ENCODE measurements at places on chromosomes 1 and 21.
A peak's percentile ranks its signal among the peaks of the same experiment; 100 is the strongest.

DNA sequence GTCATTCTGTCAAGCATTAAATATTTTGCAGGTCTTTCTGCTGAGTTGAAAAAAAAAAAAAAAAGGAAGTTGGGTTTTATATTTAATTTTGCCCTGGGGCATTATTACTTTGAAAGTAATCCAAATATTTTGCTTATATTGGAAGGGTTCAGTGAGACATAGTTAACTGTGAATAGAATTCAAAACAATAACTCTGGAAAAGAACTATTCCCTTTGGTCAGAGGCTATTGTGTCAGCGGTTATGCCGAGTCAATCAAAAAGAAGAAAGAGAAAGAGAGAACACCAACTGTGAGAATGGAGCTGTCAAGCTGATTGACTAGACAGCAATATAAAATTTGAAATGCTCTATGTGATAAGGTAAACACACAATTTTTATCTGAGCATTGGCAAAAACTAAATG lies 761.7 kb downstream of the ADGRL2 start:
- DNase-seq: no peak

DNA sequence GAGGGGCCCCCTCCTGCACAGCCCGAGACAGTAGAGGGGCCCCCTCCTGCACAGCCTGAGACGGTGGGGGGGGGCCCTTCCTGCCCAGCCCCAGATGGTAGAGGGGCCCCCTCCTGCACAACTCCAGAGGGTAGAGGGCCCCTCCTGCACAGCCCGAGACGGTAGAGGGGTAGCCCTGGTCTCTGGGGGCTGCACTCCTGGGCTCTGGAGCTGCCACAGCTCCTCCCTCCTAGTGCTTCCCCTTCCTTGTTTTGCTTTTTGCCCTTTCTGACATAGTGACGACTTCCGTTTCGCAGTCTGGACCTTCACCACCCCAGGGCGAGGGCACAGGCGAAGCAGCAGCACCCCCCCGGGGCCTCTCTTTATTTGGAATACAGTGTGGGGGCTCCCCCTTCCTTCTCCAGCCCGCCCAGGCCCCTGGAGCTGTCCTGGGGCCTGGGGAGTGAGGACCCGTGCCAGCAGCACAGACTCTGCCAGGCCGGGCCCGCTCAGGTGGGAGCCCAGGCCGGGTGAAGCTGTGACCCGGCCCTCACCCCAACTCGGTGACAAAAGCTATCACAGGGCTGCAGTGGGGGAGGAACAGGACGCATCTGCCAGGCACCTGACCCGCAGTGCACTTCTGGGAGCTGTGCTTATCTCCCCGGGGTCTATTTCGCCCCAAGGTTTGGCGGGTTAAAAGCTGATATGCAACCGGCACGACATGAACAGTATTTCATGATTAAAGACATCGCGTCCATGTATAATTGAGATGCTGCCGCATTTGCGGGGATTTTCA lies 1.1 kb upstream of the PRXL2B start:
- peak; percentile 83 for DNase-seq

DNA sequence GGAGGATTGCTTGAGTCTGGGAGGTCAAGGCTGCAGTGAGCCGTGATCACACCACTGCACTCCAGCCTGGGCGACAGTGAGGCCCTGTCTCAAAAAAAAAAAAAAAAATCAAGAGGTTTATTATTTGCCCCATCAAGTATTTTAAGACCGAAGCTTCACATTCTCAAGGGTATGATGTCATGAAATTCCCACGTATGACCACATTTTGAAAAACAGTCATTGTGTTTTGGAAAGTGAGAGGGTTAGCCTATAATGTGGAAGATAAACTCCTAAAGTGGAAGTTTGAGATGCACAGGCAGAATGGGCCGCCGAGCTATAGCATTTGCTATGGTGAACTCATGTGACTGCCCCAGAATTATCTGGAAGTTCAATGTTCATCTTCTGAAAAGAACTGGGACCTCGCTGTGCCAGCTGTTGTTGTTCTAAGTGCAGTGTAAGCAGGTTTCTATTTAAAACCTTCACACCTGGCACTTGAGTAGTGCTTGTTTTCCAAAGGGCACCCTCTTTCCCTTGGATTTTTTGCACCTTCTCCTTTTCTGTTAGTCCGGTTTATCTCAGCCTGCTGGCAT lies 96.9 kb upstream of the SLC25A33 start:
- no peak for DNase-seq

GRCh38 chr1:200337410-200337809 lies 72.4 kb downstream of the ZNF281 start:
- DNase-seq: no peak

GRCh38 chr1:155030243-155030795 lies 3.3 kb downstream of the DCST2 start:
- no peak for DNase-seq

- no peak for DNase-seq
Measured at GRCh38 chr1:15937146-15937545, 38.8 kb downstream of the ZBTB17 start.

DNA sequence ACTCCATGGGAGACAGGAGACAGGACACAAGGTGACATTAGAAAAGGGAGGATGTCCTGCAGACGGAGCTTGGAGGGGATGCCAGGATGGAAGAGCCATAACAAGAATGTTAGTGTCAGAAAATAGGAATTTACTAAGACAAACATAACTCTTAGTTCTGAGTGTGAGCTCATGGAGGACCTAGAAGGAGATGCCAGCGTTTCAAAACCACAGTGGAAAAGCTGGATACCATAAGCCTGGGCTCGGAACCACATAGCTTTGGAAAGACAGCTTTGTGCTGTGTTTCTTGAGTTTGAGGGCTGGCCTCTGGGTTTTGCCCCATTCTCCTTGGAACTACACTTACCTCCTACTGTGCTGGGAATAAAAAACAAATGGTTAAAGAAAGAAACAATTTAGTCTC lies 128.4 kb downstream of the S1PR1 start:
- no peak for DNase-seq

DNA sequence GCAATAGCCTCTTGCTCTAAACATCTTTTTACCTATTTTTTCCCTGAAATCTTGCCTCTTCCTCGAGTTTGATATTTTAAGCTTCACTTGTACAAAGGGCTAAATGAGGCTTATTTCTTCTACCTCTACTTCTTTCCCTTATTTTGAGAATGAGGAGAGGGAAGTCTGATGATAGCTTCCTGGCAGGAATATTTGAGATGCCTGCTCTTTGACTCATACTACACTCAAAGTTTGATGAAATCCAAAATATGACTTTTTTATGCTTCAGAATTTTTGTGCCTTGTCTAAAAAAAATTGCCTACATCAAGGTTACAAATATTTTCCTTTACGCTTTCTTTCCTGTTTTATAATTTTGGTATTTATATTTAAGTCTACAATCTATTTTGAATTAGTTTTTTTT lies 624.4 kb upstream of the PLXNA2 start:
- DNase-seq: no peak

- no peak for DNase-seq
Measured at GRCh38 chr1:153942766-153943549, 3.6 kb downstream of the DENND4B start.

DNA sequence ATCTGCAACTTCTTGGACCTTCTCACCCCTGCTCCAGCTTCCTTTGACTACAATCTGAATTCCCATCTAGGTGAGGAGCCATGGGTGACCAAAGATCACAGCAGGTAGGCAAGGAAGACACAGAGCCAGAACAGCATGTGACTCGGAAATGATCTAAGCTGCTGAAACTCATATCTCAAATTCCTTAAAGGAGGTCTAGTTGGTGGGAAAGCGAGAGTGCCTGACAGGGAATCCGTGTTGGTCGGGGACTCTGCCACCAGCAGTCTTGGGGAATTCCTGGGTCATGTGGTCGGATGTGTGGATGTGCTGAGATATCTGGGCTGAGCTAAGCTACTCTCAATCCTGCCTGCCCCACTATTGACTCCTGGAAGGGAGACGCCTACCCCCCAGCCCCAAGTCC lies 3.2 kb upstream of the NUAK2 start:
- DNase-seq: no peak

DNA sequence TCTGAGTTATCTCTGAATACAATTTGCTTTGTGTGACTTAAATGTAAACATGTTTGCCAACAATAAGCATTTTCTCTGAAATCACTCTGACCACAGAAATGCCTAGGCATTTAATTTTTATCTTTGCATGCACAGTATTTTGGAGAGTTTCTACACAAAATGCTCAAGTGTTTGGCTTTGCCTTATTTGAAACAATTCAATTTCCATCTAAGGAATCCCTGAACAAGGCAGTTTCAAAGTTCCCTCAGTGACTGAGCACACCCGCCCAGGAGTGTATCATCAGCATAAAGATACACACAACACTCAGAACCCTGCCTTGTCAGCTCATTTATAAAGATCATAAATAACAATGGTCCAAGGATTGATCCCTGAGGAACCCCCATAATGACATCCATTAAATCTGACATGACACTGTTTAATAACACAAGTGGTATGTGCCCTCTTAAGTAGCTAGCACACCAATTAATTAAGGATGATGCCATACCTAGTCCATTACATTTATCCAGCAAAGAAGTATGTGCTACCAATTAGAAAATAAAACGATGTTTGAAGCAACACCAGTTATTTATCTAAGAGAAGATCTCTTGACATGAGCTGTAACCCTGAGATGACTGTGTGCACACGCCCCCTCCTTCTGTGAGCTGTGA lies 585.8 kb downstream of the ADGRL2 start:
- no peak for DNase-seq

DNA sequence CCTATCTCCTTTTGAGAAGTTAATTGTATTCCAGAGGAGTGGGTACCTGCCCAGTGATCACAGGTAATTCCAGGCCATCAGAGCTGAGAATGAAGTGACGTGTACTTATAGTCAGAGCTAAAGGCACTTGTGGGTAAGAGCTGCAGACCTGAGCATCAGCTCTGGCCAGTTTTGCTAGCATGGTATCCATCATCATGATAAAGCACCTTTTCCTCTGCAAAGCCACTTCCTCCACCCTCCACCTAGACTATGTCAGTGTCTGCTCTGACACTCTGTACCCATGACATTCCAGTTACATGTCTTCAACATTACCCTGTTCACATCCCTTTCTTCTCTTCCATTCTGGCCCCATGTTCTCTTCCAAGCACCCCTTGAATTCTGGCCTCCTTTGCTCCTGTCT lies 157.3 kb downstream of the GRIK3 start:
- DNase-seq: no peak

- peak; percentile 56 for DNase-seq
Measured at GRCh38 chr1:52727114-52727586, 897 bp downstream of the ZYG11B start.
